Transverse colon (tissue), 4 donors: ENCODE measurements at places on chromosomes 12 and 14. TPM values are rescaled to one million over a fixed set of nuclear protein-coding genes. Genes with fewer than 3 reads are reported as not detected.

The KANSL2 gene
- 25.7 TPM for total RNA-seq

The SMOC1 gene
- 0.82 TPM for total RNA-seq

The KITLG gene
- total RNA-seq, result 16.1 TPM

The OASL gene
- 5.2 TPM for total RNA-seq

The TAS2R50 gene
- total RNA-seq, result 4.1 TPM
